ENCODE measurements at places on chromosomes 3 and 15.

DNA sequence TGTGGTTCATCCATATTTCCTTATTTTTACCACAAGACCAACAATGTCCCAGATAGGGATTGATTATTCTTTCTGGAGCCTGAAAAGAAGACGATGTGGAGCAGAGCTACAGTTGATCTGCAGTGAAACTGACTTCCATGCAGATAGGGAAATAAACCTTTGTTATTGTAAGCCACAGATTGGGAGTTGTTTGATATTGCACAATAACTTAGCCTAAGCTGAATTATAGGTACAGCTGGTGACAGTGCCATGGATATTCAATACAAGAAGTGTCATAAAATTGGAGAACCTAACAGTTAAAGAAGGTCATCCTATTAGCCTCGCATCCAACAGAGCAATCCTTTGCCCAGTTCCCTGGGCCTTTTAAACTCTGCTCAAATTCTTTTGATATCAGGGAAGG, 367.7 kb upstream of the PPP2R3A start:
- no peak for DNase-seq

DNA sequence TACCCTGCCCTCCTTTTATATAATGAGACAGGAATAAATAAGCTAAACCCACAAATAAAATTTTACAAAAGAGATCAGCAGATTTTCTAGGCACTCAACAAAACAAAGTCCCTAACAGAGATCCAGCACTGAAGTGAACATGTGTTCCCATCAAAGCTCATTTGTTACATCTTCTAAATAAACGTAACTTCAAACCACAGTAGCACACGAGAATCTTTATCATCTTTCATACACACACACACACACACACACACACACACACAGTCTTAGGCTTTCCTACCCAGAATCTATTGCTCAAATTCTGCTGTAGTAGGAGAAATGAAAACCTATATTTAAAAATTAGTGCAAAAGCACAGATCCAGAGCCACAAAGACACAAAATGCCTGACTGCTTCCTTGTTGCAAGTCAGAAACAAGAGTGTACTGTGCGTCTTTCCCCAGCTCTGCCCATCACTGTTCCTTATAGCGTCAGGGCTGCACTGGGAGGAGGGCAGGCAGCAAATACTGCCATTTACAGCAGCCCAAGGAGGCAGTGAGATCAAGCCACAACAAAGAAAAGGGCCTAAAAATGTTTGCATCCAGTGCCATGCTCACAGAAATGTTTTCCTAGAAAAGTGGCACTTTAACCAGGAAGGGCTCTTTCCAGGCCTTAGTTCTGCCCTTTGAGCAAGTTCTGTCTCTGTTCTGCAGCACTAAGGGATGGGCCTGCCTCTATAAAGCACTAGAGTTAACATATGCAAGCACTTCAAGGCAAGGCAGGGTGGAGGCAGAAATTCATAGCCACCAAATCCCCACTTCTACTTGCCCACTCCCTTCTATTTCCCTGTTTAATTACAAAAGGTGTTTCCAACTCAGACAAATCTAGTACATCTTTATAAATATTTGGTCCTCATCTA, 6.0 kb downstream of the IP6K1 start:
- no peak for DNase-seq

DNA sequence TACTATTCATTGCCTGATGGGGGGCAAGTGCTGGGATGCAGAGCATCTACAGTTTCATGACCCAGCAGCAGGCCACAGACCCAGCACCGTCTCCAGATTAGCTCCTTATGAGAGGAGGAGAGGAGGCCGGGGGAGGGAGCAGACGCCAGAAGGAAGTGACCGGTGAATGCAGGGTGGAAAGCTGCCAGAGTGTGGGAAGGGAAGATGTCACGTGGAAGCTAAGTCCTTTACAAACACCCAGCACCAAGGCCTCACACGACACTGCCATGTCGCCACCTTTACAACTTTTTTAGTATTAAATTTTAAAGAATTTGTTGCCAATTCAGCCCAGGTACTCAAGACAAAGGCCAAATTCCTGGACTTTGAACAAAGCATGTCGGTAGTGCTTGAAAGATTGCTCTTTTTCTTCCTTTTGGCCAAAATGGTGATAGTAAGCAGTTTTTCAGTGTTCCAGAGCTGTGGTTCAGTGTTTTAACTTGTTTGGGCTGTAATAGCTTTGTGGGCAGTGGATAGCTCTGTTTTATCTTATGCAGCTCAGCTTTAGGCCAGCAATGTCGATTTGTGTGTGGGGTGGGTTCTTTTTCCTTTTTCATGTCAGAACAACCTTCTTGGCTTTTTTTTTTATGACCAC, 58.2 kb downstream of the ZBTB38 start:
- no peak for DNase-seq

DNA sequence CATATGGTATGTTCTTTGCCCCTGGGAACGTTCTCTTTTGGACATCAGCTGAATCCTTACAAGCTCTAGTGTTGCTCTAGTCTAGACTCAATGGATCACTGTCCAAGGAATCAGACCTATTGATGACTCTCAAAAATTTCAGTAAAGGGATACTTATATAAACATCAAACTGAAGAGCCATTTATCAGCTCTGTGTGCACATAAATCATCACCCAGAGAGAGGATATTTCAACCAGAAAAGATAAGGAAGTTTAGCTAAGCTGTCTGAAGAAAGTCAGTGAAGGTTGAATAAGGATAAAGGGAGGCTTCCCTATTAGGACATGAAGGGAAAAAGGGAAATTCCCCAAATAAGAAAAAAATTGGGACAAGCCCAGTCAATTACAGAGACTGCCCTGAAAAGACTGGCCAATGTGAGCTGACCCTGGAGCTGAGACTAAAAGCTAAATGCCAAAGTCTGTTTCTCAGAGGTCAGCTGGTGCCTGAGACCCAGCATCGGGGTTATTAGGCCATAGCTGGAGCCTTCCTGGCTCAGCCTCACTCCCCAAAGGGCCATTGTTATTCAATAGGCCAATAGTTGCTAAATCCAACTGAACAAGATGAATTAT, 424.1 kb upstream of the THBS1 start:
- DNase-seq, result no peak

DNA sequence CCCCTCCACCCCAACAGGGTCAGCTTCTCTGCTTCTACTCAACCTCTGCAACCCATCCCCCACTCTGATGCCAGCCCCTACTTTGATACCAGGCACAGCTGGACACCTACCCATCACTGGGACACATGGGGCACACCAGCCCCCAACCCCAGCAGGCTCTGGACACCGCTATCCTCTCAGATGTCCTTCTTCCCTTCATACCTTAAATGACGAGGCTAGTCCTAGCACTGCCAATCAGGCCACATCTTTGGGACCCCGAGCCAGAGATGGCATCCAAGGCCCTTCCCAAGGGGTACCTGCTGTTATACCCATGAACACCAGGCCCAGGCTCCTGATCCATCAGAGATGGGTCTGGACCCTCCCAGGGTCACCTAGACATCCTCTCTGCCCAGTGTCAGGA, 10.6 kb downstream of the POC1A start:
- no peak for DNase-seq

DNA sequence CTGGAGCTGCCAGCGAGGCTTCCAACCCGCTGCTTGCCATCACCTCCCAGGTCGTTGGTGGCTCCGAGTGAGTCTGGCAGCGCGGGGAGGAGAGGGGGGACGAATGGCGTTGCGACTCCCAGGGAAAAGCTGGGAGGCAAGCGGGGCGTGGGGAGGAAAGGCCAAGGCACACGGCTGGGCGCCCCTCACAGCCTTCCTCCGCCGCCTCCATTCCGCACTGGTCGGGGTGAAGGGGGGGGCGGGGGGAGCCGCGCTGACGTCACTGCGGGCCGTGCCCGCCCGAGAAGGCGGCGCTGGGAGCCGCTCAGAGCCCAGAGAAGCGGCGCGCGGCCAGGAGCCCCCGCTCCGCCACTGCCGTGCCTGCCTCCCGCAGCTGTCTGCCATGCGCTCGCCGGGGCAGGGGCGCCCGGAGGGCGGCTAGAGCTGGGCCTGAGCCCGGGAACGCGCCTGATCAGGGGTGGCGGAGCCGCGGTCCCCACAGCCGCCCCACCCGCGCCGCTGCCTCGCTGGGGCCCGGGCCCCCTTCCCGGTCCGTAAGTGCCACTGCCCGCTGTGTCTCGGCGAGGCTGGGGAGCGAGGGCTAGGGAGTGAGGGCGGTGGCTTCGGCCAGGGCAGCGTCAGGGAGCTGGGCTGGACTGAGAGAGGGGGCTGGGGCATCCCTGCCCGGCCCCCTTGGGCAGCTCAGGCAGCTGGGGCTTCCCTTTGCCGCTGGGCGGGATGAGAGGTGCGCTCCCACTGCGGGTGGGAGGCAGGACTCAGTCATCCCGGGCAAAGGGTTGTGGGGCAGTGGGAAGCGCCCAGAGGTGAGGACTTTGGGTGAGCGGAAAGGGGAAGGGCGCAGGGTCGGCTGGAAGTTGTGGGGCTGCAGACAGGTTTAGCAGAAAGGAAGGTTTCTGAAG, 27.8 kb upstream of the POLG start:
- DNase-seq, result no peak

GRCh38 chr3:182508919-182509711, 284.2 kb upstream of the ATP11B start:
- no peak for DNase-seq

DNA sequence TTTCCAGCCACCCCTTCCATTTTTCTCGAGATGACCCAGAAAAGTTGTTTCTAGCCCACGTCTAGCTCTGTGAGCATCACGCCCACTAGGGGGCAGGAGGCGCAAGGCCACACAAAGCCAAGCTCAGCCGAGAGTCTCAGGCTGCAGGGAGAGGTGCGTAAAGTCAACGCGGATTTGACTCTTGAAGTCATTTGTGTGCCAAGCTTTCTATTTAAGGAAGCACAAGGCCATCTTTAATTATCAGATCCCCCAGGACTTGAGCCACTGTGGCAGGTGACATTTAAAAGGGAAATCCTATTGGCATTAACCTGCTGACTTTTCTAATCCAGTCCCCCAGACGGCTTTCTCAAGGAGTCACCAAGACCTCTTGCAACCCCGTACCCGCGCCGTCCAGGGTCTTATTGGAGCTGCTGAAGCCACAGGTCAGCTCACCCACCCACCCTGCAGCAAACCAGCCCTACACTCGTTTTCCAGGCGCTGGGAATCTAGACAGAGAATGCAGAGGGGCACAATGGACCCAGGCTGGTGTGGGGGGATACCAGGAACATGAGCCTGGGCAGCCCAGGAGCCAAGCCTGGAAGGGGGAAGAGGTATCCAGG, 62.1 kb downstream of the CAPN7 start:
- no peak for DNase-seq

DNA sequence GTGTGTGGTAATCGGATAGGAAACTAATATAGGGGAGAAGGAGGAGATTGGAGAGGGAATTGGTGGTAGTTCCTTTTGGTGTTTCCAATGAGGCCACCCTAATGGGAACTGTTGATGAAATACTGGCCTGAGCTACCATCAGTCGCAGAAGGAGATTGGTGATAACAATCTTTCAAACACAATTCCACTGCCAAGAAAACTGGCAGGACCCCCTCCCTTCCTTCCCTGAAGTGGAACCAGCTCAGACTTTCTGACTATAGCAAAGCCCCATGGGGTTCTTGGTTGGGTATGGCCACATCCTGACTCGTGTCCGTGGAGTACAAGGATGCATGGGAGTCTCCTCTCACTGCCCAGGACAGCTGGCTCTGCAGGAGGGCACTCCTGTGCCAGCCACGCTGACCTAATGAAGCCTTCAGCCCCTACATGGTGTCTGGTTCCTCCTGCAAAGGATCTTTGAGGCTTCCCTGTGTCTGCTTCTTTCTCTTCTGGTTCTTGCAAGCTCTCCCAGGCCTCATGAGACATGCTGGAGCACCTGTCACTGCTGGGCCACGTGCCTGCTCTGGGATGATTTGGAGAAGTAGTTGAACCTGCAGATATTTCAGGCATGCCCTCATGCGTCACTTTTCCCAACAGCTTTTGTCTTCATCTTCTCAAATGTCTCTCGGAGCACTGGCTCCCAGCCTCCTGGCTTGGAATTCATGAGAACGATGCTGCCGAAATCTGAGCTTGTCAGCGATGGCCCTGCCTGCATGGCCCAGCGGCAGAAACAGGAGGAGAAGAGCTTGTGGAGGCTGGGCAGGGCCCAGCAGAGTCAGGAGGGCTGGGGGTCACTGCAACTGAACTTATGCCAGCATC, 90.0 kb upstream of the ADPGK start:
- no peak for DNase-seq

DNA sequence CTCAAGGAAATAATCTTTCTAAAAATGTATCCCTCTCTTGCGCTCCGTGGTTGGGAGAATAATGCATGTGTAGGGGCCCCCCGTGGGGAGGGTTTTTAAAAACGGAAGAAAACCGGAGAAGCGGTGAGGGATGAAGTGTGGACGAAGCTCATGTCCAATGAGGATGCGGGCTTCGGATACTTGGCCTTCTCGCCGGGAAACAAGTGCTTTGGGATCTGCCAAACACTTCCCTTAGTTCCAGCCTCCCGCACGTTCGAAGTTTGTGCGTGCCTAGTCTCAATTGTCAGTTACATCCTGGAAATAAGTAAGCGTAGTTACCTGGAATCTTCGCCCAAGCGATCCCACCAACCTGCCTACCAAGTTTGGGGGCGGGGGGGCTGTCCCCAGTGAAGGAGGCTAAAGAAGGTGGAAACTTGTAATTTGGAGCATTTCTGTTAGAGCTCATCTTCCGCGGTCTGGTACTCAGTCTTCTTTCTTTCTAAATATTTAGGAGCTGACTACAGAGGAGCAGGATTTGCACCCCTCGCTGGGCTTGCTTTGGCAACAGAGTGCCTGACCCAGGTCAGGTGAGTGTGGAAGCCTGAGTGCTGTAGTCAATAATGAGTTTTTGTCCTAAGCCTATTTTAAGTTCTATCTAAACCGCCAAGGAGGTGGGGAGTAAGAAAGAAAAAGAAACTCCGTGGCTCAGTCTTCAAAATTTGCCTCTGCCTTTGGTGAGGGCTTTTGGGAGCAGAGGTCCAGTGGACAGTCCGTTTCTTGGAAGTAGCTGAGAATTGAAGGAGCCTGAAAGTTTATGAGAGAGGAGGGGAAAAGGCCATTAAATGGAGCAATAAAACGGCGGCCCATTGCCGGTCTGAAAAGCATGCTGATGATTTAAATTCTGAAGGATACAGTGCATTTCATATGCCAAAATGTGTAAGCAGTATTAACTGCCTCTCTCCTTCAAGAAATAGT, 1.1 kb downstream of the ITPR1 start:
- DNase-seq, result no peak

DNA sequence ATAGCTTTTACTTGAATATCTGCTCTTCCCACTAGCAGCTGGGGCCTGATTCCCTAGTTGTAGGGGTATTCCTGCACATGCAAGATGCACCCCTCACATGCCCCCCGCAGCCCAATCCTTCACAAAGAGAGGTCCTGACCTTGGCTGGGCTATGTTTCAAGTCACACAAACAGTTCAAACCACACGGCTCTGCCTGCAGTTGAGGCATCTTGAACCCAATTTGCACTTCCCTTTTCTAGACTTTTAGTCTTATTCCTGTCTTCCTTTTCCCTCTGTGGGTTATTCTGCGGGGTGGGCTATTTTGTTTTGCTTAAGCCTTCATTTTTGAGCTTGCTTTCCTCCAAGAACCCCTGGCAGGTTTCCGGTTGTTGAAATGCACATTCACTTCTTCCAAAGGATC, 13.3 kb upstream of the CCR1 start:
- DNase-seq, result no peak

- no peak for DNase-seq
These were observed 24.0 kb downstream of the OSBPL10 start for GRCh38 chr3:31957106-31957505.

Measured in SK-N-MC (cell line).